ENCODE measurements at places on chromosomes 7 and 10.
A peak's percentile ranks its signal among the peaks of the same experiment; 100 is the strongest.

DNA sequence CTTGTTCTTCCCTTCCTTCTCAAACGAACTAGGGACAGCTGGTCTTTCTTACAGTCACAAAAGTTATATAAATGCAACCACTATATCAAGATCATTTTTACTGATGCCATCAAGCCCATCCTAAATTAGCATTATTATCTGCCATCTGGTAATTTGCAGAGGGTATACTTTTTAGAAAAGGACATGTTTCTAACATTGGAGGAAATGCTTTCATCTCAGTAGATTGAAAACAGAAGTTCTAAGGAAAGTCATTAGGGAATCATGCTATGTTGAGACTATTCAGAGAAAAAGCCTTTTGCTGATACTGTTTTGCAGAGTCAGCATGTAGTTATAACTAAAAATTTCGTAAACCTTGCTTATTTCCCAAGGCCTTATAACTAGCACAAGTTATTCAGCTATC lies 146.7 kb downstream of the WNT2 start:
- no peak for DNase-seq

GRCh38 chr7:144404946-144405345 lies 1.5 kb upstream of the NOBOX start:
- DNase-seq: no peak

DNA sequence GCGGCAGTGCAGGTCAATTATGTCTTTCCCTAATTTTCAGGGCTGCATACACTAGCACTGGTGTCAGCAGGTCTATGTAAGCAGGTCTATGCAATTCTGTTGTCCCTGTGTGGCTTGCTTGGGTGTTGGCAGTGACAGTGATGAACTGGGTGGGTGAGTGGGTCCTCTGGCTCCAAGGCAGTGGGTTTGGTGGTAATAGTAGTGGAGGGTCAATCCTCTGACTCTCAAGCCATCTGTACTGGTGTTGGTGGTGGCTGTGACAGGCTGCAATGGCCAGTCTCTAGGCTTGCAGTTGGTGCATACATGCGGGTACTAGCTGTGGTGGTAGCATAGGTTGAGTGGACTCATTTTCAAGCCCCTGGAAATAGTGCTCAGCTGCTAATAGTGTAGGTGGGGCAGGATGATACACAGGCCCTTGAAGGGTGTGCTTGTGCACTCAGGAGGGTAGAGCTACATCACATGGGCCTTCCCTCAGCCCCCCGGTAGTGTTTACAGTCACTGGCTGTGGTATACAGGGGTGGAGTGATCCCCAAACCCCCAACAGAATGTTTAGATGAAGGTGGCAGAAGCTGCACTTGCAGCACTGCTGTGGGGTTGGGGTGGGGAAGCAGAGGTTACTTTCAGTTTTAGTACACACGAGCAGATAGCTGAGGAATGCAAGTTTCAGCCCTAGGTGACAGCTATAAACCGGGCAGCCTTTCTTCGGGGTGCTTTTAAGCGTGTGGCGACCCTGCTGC lies 331.3 kb downstream of the PCDH15 start:
- no peak for DNase-seq

- DNase-seq: no peak
Observed at GRCh38 chr7:82017334-82017943, 247.6 kb upstream of the HGF start.

DNA sequence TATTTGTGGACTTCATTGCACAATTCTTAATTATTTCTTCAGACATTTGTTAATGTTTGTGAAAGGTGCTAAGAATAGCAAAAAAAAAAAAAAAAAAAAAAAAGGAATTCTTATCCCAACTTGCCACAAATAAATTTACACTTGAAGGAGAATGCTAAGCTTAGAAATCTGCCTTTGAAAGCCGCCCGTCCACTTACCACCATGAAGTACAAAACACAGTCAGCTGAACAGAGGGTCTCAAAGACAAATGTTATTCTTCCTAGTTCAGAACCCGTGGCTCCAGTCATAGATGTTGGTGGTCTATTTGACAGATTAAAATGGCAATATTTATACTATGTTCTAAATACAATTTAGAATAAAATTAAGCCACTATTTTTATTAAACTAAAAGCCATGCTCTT lies 141.2 kb downstream of the ELAPOR2 start:
- no peak for DNase-seq

DNA sequence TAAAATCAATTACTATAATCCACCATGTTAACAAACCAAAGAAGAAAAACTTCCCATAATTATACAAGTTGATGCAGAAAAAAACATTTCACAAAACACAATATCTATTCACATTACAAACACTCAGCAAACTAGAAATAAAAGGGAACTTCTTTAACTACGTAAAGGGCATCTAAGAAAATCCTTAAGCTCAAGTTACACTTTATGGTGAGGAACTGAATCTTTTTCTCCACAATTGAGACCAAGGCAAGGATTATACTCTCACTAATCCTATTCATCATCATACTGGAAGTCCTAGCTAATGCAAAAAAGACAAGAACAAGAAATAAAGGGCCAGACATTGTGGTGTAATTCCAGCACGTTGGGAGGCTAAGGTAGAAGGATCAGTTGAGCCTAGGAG lies 159.9 kb downstream of the ZNF365 start:
- no peak for DNase-seq

DNA sequence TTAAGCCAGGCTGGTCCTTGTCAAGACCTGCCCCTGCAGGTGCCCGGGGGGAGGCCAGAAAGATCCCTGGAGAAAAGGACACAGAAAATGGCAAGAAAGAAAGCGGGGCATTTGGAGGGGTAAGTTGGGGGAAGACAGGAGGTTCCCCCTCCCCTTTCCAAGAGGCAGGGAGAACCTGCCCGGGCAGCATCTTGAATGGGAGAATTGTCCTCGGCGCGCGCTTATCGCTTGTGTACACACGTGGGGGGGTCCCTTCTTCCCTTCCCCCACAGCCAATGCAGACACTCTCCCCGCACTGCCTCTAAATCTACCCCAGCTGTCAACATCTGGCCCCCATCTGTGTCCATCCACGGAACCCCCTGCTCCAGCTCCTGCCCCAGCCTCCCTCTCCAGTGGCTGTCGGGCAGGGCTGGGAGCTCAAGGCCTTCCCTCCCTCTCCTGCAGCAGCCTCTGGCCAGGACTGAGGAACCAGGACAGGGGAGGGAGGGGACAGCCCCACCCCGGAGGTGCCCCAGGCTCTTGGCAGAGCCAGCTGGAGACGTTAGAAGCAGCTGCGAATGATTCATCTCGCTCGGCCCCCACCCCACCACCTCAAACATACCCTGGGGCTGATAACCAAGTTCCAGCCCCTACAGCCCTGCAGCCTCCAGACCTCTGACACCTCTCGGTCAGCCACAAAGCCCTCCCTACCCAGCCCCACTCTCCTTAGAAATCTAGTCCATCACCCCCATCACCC lies 25.3 kb downstream of the EPHB4 start:
- DNase-seq: no peak

- DNase-seq: no peak
Observed at GRCh38 chr10:58404001-58404400, 18.8 kb downstream of the TFAM start.

- DNase-seq: no peak
Observed at GRCh38 chr7:97752215-97752614, 20.3 kb downstream of the TAC1 start.

GRCh38 chr10:16968416-16969041 lies 151.3 kb upstream of the RSU1 start:
- DNase-seq: no peak

DNA sequence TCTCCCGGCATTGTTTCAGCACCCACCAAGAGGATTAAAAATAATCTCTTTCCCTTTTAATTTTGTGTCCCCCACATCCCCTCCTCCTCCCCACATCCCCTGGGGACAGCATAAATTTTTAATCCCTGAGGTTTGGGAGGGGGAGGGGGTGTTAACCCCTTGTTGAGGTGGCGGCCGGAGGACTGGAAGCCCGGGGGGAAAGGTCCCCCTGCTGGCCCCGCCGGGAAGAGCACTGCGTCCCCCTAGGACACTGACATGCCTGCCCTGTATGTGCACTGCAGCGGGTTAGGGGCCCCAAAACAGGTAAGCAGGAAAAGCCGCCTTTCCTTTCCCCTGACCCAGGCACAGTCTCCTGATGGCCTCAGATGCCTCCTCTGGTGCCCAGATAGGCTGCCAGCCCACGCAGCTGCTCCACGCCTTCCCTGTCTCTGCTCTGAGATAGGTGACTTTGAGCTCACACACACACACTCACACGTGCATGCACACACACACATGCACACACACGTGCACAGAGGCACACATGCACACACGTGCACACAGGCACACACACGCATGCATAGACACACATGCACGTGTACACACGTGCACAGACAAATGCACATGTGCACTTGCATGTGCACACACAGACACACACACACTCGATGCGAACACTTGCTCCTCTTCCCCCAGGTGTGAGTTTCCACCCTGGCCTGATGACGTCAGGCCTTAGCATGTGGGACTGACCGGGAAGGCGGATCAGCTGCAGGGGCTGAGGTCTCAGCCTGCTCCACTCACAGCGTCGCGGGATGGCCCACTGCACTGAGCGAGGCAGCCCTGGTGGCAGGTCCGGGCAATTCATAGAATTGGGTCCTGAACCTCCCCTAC lies 12.3 kb downstream of the CNPY1 start:
- DNase-seq: no peak

DNA sequence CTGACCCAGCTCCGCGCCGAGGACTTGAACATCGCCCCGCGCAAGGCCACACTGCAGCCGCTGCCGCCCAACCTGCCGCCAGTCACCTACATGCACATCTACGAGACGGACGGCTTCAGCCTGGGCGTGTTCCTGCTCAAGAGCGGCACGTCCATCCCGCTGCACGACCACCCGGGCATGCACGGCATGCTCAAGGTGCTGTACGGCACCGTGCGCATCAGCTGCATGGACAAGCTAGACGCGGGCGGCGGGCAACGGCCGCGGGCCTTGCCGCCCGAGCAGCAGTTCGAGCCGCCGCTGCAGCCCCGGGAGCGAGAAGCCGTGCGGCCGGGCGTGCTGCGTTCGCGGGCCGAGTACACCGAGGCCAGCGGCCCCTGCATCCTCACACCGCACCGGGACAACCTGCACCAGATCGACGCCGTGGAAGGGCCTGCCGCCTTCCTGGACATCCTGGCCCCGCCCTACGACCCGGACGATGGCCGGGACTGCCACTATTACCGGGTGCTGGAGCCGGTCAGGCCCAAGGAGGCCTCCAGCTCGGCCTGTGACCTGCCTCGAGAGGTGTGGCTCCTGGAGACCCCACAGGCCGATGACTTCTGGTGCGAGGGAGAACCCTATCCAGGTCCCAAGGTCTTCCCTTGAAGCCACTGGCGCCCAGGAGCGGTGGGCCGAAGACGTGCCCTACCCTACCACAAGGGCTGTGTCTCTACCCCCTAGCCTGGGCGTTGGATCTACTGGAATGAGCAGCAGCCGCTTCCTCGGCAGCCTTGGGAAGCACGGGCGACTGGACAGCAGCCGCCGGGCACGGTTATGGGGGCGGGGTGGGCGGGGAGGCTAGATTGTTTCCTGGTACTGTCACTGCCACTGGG lies 945 bp downstream of the ADO start:
- peak; percentile 4 for DNase-seq

DNA sequence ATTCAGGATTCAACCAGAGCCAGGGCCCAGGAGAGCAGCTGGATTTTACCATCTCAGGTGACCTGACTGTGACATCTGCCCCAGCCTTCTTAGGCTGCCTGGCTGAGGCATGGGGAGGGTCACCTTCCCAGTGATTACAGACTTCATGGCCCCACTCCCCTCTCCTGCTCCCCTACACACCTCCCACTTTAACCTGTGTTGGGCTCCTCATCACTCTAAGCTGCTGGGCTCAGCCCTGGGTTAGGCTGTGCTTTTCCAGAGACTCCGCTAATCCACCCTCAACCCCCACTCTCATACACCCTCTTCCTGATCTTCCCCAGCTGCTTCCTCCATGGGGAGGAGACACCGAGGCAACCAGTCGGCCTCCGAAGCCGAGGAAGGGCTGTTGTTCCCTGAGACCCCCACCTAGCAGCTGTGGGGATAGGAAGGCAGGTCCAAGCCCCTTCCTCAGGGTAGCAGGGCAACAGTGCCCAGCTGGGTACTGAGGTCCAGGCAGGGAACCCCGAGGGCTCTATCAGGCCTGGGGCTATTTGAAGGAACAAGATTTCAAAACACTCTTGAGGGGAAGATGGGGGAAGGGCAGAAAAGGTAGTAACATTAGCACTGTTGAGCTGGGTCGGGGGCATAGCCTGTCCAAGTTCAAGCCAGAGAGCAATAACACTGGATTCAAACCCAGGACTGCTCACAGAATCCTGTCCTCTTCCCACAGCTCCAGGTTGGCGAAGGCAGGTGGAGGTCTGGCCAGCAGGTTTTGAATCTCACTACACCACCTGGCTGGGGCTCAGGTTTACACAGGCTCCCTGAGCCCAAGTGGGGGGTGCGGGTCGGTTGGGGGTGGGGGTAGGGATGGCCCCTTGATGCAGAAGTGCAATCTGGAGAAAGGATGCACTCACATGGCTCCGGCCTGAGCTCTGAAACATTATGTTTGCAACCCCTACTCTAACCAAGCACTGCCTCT lies 1.8 kb downstream of the IMPDH1 start:
- DNase-seq: no peak

GRCh38 chr7:95840953-95841950 lies 68.9 kb downstream of the DYNC1I1 start:
- DNase-seq: no peak

GRCh38 chr10:70659306-70659705 lies 13.0 kb upstream of the ADAMTS14 start:
- no peak for DNase-seq

DNA sequence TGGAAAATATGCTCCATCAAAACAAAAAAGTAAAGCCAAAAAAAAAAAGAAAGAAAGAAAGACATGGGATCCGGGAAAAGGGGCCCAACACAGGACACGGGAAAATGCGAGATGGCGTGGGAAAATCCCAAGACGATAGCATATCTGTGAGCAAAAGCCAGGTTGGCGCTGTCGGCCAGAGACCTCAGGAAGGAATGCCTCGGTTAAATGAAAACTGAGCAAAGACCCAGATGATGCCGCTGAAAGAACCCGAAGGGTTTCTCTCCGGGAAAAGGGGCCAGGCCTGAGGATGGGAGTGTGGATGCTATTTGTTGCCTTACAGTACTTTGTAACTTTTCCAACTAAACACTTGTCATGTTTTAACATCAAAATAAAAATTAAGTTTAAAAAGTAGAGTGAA lies 49.5 kb upstream of the PPP2R2D start:
- no peak for DNase-seq

GRCh38 chr7:19290968-19291367 lies 145.7 kb upstream of the FERD3L start:
- DNase-seq: no peak

GRCh38 chr7:94264756-94265155 lies 129.9 kb upstream of the COL1A2 start:
- no peak for DNase-seq

DNA sequence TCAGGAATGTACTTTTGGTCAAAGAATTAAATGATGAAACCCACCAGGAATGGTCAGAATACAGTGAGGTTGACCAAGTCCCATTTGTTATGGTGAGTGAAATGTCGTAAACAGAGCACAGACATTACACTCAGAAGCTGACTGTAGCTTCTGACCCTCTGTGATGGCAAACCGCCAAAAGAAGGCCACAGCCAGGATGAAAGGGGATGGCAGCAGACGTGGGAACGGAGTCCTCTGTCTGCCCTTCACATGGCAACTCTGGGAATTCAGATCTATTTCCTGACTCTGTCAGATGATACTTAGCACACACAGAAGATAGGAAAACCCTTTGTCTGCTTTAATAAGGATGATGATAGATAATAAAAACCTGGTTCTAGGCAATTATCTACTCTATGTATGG lies 757.1 kb downstream of the SORCS3 start:
- DNase-seq: no peak

GRCh38 chr10:15841696-15842095 lies 18.6 kb downstream of the MINDY3 start:
- DNase-seq: no peak

- DNase-seq: no peak
Observed at GRCh38 chr7:126487728-126488442, 764.9 kb downstream of the GRM8 start.

Data from stimulated activated CD4-positive, alpha-beta T cell treated with anti-CD3 and anti-CD28 coated beads, Interleukin-4, amount 100 ng/mL, for 4 hours (primary cell).